ENCODE measurements at places on chromosomes 5 and 9.

DNA sequence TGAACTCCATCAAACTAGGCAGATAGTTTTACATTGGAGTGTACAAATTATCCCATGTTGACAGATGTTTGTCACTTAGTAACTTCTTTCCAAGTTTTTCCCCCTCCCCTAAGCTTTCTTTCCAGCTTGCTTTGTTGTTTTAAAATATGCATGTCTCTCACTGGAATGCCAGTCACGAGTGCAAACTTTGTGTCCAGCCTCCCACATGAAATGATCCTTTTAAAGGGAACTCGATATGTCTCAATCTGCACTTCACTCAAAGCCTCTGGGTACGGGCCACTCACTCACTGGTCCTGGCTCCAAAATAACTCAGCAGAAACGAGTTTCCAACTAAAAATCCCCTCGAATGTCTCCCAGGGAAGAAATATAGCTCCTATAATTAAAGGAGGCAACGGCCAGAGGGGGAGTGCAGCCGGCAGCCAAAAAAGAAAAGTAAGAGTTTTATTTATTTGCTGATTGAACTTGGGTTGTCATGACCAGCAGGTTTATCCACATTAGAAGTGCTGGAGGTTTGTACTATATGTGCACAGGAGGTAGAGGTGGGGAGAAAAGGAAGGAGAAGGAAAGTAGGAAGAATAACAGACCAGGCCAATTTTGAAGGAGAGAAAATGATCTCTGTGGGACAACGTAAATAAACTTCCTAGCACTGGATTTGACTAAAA, 17.5 kb downstream of the NR2F1 start:
- DNase-seq: no peak

DNA sequence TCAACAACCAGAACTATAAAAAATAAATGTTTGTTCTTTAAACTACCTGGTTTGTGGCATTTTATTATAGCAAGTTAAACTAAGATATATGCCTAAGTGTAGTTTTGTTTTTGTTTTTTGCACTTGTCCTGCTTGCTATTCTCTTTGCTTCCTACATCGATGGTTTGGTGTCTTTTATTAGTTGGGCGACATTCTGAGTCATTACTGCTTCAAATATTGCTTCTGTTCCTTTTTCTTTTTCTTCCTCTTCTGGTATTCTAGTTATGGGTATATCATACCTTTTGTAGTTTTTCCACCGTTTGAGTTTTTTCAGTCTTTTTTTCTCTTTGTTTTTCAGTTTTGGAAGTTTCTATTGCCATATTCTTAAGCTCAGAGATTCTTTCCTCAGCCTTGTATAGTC, 86.9 kb downstream of the MACIR start:
- DNase-seq: no peak

GRCh38 chr5:133865113-133865512, 103.3 kb downstream of the C5orf15 start:
- no peak for DNase-seq

DNA sequence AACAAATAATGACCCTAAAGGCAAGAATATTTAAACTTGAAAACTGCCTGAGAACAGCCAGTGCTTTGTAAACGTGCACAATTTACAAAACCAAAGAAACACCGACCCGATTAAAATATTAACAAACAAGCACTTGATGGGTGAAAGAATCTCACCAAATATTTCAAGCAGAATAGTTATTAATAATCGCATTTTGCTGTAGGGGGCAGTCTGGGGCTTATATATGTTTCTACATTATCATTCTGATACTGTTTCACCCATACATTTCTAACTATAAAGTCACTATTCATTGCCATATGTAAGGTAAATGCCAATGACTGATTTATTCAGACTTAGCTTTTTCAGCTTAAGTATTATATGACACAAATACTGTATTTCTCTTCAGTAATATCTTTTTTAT, 37.7 kb downstream of the UBAP2 start:
- no peak for DNase-seq

- no peak for DNase-seq
Observed at GRCh38 chr5:91957666-91958065, 574.5 kb upstream of the ARRDC3 start.

DNA sequence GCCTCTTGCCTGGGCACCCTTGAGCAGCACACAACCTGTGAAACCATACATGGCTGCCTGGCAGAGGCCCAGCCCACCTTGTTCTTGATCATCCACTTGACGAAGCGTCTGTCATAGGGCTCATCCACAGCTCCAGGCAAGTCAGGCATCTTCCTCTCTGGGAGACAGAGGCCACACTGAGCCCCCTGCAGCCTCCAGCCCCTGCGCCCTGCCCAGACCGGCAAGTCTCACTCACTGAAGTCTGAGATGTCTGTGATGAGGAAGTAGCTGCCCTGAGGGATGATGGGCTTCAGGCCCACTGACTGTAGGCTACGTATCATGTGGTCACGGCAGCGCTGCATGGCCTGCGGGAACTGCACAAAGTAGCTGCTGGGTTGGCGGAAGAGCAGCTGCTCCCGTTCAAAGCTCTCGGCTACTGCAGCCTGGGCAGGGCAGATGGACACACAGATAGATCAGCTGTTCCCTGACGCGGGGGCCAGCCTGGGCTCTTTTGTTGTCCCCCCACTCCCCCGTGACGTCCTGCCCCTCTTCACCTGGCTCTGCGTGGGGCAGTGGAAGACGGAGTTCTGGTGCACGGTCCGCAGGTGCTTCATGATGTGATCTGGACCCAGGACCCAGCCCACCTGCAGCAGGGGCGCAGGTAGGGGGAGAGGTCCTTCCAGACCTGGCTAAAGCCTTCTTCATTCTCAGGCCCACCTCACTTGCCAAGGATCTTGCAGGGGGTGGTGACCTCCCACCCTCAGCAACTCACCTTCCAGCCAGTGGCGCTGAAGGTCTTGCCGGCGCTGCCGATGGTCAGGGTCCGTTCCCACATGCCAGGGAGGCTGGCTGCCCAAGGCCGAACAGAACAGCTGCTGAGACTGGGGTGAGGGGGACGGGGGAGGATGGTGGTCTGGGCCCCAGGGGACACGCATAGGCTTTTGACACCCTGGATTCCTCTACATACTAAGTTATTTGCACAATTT, 5.9 kb upstream of the SPOUT1 start:
- no peak for DNase-seq

- DNase-seq: peak; percentile 53
Observed at GRCh38 chr5:139765409-139766217, 30.0 kb upstream of the PSD2 start.

DNA sequence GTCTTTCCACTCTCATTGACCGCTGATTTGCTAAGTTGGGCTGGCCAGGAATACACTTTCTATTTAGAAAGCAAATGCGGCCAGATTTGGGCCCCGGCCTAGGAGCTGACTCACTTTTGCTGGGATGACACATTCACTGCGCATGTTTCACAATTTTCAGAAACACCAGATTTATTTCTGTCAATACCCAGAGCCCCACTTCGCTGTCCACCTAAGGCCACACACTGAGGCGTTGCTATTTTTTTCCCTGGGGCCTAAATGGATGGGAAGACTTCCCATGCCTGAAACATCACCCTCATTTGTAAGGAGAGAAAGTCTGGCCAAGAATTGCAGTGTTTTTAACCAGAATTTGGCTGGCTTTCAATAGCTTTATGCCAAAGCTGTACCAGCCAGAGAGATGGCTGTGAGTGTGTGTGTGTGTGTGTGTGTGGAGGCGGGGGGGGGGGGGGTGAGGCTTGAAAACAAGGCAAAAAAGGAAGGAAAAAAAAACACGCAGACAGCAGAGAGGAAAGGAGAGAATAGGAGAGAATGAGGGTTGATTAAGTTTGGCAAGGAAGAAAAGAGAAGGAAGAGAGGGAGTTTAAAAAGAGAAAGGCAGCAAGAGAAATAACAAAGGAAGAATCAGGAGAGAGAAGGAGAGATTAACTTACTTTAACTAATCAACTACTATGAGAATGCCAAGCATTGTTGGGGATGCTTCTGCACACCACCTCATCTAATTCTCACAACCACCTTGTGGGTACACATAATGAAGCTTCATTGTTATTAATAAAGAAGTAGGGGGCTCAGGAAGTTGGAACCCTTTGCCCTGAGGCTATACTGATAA, 261.4 kb upstream of the KLF4 start:
- peak; percentile 77 for DNase-seq

GRCh38 chr9:16623989-16624743, 246.3 kb downstream of the BNC2 start:
- DNase-seq: no peak

GRCh38 chr9:136367296-136368145, 4.0 kb upstream of the DNLZ start:
- DNase-seq: no peak

DNA sequence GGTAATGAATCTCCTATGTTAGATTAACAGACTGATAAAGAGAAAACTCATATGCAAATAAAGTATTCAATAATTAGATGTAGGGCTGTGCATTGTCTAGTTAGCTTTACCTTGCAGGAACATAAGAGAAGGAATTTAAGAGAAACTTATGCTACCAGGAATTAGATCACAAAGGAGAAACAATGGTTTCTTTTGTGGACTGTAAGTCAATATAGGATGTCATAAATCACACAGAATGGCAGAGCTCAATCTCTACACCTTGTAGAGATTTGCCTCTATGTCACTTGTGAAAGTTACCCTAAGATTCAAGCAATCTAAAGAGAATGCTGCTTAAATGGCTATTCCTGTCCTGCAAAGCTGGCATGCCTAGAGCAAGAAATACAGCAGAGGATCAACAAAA, 26.0 kb downstream of the SLCO4C1 start:
- DNase-seq: no peak

GRCh38 chr5:164708831-164709230, 1203.4 kb downstream of the MAT2B start:
- no peak for DNase-seq

GRCh38 chr5:89081360-89081759, 198.4 kb upstream of the MEF2C start:
- DNase-seq: no peak

DNA sequence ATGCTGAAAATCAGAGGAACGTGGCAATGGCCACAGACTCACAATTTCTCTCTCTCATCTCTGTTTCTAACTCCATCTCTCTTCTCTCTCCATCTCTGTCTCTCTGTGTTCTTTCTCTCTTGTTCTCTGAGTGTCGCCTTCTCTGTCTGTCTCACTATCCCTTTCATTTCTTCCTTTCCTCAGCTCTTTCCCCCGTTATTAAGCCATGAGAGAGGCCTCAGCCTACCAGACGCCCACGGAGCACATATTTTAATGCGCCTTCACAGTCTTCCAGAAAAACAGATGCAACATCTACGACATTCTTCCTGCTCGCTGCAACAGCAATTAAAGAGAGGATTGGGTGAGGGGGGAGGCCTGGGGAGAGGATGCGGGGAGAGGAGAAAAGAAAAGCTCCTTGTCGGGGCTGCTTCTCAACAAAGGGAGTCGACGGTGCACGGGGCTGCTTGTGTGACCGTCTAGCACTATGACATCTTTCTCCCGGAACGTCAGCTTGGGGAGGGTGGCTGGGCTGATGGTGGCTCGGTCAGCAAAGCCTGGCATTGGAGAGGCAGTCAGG, 37.7 kb upstream of the NEURL1B start:
- no peak for DNase-seq

DNA sequence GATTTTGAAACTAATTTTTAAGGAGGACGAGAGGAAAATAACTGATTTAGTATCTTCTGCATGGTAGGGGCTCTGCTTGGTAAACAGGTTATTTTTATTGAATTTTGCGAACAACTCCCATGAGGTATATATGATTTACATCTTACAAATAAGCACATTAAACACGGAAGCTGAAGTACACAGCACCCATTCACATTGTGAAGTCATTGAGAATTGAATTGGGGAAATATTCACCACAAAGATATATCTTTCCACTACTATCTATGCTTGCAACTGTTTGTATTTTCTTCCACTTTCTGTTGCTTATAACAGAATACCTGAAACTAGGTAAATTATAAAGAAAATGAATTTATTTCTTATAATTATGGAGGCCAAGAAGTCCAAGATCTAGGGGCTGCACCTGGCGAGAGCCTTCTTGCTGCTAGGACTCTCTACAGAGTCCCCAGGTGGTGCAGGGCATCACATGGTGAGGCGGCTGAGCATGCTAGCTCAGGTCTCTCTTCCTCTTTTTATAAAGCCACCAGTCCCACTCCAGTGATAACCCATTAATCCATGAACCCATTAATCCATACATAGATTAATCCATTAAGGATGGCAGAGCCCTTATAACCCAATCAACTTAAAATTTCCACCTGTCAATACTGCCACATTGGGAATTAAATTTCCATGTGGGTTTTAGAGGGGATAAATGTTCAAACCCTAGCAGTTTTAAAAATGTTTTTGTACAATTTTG, 79.0 kb upstream of the ZNF608 start:
- no peak for DNase-seq

DNA sequence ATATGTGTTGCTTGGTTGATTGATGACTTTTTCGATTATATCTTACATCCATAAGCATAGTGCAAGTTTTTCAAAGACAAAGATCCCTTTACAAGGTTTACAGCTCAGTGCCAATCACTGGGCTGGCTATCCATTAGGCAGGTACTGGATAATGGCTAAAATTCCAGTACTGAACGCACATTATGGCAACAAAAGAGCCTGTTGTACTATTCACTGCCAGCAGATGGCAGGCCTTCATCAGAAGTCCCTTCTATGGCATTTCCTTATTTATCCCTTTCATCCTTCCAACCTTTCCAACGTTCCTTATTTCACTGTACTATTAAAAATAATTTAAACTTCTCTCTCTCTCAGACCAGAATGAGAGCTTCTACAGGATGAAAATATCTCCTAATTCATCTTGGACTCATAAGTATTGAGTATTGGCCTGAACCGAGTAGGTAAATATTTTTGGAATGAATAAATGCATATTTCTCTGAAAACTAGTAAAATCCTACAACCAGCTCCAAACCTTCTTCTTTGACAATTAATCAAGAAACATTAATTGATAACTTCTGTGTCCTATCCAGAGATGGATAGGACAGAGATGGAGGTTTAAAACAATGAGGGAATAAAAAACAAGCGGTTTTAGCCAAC, 6.7 kb upstream of the WNT8A start:
- DNase-seq: peak; percentile 22

GRCh38 chr5:138647794-138648410, 72.7 kb upstream of the HSPA9 start:
- no peak for DNase-seq

GRCh38 chr5:78984439-78985115, 533 bp downstream of the ARSB start:
- DNase-seq: peak; percentile 69

All from breast epithelium (tissue), 4 donors.